ENCODE measurements at places on chromosomes 4 and X.

DNA sequence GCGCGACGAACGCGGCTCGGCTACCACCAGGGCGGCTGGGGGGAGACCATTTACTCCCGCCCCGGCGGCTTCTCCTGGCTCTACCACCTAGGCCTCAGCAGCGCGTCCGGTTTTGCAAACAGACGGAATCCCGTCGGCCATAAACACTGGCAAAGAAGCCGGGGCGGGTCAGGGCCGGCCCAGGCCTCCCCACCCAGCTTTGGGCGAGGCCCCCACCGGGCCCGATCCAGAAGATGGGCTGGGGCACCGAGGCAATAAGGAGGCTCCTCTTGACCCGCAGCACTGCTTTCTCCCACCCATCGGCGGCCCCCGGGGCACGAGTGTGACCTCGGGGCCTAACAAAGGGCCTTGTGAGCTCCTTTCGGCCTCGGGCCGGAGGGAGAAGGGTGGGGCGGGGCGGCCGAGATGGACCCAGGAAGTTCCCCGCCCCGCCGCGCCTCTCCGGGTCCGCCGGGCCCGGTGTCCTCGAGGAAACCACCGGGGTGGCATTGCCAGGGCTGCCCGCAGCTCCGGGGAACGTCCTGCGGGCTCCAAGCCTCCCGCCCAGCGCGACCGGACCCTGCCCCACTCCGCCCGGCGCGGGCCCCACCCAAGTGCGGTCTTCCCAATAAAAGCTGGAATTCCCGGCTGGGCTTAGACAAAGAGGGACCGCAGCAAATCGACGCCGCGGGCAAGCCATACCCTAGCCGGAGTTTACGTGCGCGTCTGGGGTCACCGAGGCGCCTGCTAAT, 5.9 kb downstream of the BCOR start:
- DNase-seq = no peak

- DNase-seq = no peak
Observed at GRCh38 chr4:4470208-4470607, 71.6 kb downstream of the STX18 start.

GRCh38 chrX:40012039-40012867, 85.5 kb downstream of the BCOR start:
- peak; percentile 17 for DNase-seq

- no peak for DNase-seq
Observed at GRCh38 chr4:65983061-65983460, 312.8 kb upstream of the EPHA5 start.

DNA sequence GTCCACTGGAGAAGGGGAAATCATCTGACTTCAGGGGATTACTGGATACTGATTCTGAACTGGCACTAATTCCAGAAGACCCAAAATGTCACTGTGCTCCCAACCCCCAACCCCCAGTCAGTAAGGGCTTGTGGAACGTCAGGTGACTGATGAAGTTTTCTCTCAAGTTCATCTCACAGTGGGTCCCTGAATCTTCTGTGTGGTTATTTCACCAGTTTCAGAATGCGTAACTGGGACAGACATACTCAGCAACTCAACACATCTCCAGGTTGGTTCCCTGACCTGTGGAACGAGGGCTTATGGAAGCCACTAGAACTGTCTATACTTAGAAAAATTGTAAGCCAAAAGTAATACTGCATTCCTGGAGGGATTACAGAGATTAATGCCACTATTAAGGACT, 45.3 kb downstream of the DDX60L start:
- no peak for DNase-seq

DNA sequence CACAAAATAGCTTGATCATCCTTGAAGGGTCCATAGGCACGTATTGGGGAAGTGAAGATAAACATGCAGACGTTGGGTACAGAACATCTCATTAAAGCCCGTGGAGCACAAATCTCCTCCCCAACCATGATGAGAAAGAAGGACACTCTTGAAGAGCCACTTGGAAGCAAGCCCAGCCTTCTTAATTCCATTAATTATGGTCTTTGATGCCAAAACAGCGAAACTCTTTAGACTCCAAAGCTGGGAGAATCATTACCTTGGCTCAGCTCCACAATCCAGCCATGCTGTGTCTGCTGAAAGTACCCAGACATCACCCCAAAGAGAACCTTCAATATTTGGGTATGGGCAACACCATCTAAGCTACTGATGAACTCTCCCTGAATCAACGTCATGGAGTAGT, 169.0 kb upstream of the MBNL3 start:
- DNase-seq = no peak

- no peak for DNase-seq
Observed at GRCh38 chrX:105266456-105266855, 46.0 kb upstream of the TEX13A start.

GRCh38 chr4:128604204-128604603, 205.3 kb upstream of the JADE1 start:
- DNase-seq = no peak

DNA sequence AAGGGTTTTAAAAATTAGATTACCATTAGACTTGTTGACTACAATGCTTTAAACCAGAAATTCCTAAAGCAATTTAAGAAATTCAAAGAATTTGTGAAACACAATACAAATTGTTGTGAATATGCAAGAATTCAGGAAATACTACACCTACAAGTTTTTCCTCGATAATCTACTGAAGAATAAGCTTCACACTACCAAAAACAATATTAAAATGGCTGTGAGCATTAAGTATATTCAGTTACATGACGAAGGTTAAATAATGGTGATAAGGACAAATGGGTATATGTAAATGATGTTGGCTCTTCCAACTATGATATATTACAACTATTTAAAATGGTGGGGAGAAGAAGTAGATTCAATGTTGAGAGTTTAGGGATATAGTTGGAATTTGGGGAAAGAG, 111.1 kb upstream of the HTR2C start:
- DNase-seq = no peak

- no peak for DNase-seq
Observed at GRCh38 chrX:70166601-70167590, 10.4 kb upstream of the DGAT2L6 start.

- DNase-seq = no peak
Observed at GRCh38 chr4:111650674-111651086, 494.6 kb upstream of the FAM241A start.

DNA sequence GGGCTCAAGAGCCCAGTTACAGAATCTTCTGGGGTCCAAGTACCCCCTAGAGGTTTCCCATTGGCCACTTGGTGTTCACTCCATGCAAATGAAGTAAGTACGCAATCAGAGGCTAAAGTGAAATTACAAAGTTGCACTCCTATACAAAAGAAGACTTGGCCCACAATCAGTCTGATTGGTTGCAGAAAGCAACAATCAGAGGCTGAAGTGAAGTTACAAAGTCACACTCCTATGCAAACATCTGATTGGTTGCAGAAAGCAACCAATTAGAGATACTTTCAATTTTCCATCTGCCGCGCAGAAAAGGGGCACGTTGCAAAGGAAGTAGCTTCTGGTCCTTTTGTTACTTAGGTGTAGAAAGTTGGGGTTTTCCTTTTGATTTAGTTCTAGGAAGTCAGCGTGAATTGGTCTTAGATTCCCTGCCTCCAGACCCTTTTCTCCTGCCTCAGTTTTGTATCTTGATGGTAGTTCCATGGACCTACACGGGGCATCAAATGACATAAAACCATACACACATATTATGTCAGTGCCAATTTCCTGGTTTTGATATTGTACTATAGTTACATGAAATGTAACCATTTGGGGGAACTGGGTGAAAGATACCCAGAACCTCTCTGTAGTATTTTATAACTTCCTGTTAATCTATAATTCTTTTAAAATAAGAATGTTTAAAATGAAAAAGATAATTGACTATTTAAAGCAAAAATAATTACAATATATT, 12.4 kb upstream of the PIN4 start:
- DNase-seq = peak; percentile 23

DNA sequence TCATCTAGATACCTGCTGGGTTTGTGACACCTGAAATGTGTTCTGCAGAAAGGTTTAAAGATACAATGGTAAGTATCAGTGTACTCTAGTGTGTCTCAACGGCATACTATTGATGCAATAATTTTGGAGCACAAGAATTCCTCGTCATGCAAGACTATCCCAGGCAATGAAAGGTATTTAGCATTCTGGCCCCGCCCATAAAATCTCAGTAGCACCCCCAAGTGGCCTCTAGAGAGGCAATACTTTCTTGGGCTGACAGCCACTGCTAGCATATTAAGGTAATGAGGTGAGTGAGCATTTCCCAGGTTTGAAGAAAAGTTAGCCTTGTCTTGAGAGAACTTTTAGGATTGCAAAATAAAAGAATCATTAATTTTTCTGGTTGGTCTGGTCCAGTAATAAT, 24.0 kb downstream of the TAB3 start:
- DNase-seq = no peak

DNA sequence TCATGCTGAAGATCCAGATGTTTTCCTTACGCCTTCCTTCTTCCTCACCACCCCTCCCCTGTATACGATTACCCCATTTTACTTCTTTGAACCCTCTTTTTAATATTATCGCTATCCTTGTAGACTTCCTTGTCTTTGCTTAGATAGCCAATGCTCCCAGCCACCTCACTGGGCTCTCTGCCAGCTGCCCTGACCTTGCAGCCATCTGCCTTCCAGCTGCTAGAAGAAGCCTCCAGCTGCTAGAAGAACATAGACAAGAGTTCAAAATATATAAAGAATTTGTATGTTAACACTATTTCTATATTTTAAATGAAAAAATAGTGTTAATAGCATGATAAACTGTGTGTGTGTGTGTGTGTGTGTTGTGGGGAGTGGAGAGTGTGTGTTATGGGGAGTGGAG, 374.7 kb downstream of the ANKRD50 start:
- DNase-seq = no peak

GRCh38 chr4:63583007-63583406, 826.2 kb downstream of the TECRL start:
- no peak for DNase-seq

- peak; percentile 72 for DNase-seq
Observed at GRCh38 chrX:2696698-2697215, 5.7 kb downstream of the CD99 start.

- peak; percentile 53 for DNase-seq
Observed at GRCh38 chrX:51496501-51497291, at the start of gene NUDT11. Gene NUDT11, minus strand, starts transcription at chrX:51496592. Its CDS starts 148 bp downstream, at chrX:51496444.

DNA sequence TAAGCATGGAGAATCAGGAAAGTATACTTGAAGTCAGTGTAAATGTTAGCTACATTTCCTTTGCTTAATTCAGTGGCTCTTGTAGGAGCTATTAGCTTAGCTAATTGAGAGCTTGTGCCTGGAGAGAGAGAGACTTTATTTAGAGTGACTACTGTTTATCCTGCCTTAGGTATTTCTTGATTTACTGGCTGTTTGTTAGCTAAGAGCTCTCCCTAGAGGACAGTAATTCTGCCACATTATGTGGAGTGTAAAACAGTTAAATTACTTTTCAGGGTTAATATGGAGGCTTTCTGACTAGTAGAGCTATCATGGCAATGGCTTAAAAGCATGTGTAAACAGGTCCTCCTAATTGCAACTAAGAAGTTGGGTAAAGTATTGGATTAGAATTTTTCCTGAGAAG, 306.5 kb upstream of the TECRL start:
- DNase-seq = no peak
